ENCODE measurements at places on chromosomes 7 and 10. TPM values are rescaled to one million over a fixed set of nuclear protein-coding genes. Genes with fewer than 3 reads are reported as not detected.

The DGKB gene
- polyA plus RNA-seq = 7.2 TPM

The GUSB gene
- polyA plus RNA-seq = 74.2 TPM

The RNF148 gene
- polyA plus RNA-seq = not detected

The IL15RA gene
- polyA plus RNA-seq = 2.4 TPM

The PLCE1 gene
- polyA plus RNA-seq = 2.7 TPM

The PDCD11 gene
- 18.0 TPM for polyA plus RNA-seq

The LDB3 gene
- polyA plus RNA-seq = 14.4 TPM

The CCL26 gene
- not detected for polyA plus RNA-seq

The OIT3 gene
- not detected for polyA plus RNA-seq

The LIPN gene
- not detected for polyA plus RNA-seq

The GSAP gene
- 1.4 TPM for polyA plus RNA-seq

The CPN1 gene
- polyA plus RNA-seq = not detected

The ABCA13 gene
- polyA plus RNA-seq = not detected

The HMX3 gene
- polyA plus RNA-seq = 12.9 TPM

The ZDHHC4 gene
- polyA plus RNA-seq = 101 TPM

The ADRB1 gene
- polyA plus RNA-seq = 1.3 TPM

The BUB3 gene
- 230 TPM for polyA plus RNA-seq

Data from brain (organoid and tissue), 16 donors.